Breast epithelium (tissue), 4 donors: ENCODE measurements at places on chromosomes 2 and 18. TPM values are rescaled to one million over a fixed set of nuclear protein-coding genes. Genes with fewer than 3 reads are reported as not detected.

- H3K27me3 ChIP-seq: no peaks in the 10 kb centered on the region
- no peaks in the 10 kb centered on the region for H3K36me3 ChIP-seq
- no peak overlapping the region for H3K27ac ChIP-seq
- H3K4me1 ChIP-seq: peaks cover 6% of the 10 kb centered on the region
Measured at GRCh38 chr18:31245820-31246219, 72.1 kb upstream of the DSG1 start.

The PTCD3 gene
- 70.1 TPM for total RNA-seq

The PAIP2B gene
- 9.0 TPM for total RNA-seq

DNA sequence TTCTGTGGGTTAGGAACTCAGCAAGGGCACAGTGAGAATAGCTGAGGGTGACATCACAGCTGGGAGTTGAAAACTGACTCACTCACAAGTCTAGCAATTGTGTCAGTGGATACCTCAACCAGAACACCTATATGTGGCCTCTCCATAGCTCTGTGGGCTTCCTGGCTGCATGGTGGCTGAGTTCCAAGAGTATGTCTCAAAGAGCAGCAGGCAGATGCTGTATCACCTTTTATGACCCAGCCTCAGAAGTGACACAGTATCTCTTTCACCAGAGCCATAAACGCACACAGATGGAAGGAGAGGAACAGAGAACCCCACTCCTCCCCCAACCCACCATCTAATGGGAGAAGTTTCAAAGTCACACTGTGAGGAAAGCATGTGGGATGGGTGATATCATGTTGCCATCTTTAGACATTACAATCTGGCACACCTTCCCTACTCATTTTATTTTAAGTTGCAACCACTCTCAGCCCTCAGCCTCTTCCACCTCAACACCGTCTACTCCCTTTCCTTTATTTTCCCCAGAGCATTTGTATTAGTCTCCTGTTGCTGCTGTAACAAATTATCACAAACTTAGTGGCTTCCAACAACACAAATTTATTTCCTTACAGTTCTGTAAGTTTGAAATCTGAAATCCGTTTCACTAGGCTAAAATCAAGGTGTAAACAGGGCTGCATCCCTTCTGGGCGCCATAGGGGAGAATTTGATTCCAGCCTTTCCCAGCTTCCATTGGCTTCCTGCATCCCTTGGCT lies 134.6 kb upstream of the SPATS2L start:
- no peaks in the 10 kb centered on the region for H3K4me1 ChIP-seq
- no peaks in the 10 kb centered on the region for H3K27me3 ChIP-seq
- H3K4me3 ChIP-seq: no peak overlapping the region
- DNase-seq: no peak
- no peaks in the 10 kb centered on the region for H3K36me3 ChIP-seq
- H3K27ac ChIP-seq: no peak overlapping the region

- no peaks in the 10 kb centered on the region for H3K4me1 ChIP-seq
- H3K36me3 ChIP-seq: no peaks in the 10 kb centered on the region
- no peak for DNase-seq
- H3K27me3 ChIP-seq: no peaks in the 10 kb centered on the region
- no peak overlapping the region for H3K27ac ChIP-seq
- no peak overlapping the region for H3K4me3 ChIP-seq
Measured at GRCh38 chr2:173134703-173135102, 59.1 kb downstream of the MAP3K20 start.

The DCC gene
- total RNA-seq: under 0.01 TPM

DNA sequence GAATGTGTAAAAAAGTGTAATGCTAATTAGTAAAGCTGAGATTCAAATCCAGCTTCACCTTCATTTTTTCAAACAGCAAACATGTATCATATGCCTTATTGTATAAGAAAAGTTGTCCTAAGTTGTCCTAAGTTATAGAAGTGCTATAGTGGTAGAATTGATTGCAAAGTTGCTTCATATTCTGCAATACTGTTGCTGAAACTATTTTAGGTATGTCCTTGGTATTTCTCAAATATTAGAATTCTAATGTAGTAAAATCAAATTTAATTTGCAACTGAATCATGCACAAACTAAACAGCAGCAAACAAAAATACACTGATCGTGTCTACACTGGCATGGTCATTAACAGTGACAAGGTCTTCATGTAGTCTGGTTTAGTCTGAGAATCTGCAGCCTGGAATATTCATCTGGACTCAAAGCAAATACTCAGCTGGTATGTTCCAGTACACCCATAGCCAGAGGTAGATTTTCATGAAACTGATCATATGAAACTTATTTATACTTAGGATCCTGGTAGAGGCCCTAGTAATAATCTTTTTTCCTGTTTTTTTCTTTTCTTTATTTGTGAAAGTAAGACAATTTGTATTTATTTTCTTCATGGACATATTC lies 555.6 kb upstream of the ZEB2 start:
- H3K27ac ChIP-seq: no peak overlapping the region
- no peak for DNase-seq
- H3K27me3 ChIP-seq: no peaks in the 10 kb centered on the region

- H3K4me3 ChIP-seq: no peak overlapping the region
- no peaks in the 10 kb centered on the region for H3K27me3 ChIP-seq
- DNase-seq: no peak
- no peak overlapping the region for H3K27ac ChIP-seq
- peaks cover 9% of the 10 kb centered on the region for H3K4me1 ChIP-seq
Measured at GRCh38 chr2:24915796-24916195, 4.2 kb downstream of the ADCY3 start.

GRCh38 chr18:44536046-44536445 lies 144.6 kb upstream of the SETBP1 start:
- H3K36me3 ChIP-seq: no peaks in the 10 kb centered on the region
- no peaks in the 10 kb centered on the region for H3K4me1 ChIP-seq
- H3K27me3 ChIP-seq: no peaks in the 10 kb centered on the region
- no peak for DNase-seq

GRCh38 chr18:7812431-7813063 lies 245.4 kb downstream of the PTPRM start:
- H3K4me3 ChIP-seq: no peak overlapping the region
- DNase-seq: no peak
- no peaks in the 10 kb centered on the region for H3K4me1 ChIP-seq
- H3K27me3 ChIP-seq: no peaks in the 10 kb centered on the region
- no peaks in the 10 kb centered on the region for H3K36me3 ChIP-seq
- no peak overlapping the region for H3K27ac ChIP-seq

DNA sequence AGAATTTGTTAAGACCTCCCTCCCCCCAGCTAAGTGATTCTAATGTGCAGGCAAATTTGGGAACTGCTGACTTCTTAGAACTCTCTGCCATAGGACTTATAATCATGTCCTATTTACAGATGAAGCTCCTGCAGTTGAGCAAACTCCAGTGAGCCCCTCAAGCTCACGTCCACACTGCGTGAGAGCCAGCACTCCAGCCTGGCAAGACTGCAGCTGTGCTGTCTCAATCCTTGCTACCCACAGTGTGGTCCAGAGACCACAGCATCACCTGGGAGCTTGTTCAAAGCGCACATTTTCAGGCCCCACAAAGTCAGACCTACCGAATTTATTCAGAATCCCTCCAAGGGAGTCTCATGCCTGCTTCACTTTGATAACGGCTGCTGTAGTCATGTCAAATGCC lies 243.2 kb upstream of the RAB12 start:
- H3K36me3 ChIP-seq: no peaks in the 10 kb centered on the region
- H3K27me3 ChIP-seq: no peaks in the 10 kb centered on the region
- no peak overlapping the region for H3K27ac ChIP-seq
- H3K4me3 ChIP-seq: no peak overlapping the region
